ENCODE measurements at places on chromosomes 2 and 18.

GRCh38 chr18:78612318-78612717 lies 367.3 kb upstream of the SALL3 start:
- no peak for DNase-seq

DNA sequence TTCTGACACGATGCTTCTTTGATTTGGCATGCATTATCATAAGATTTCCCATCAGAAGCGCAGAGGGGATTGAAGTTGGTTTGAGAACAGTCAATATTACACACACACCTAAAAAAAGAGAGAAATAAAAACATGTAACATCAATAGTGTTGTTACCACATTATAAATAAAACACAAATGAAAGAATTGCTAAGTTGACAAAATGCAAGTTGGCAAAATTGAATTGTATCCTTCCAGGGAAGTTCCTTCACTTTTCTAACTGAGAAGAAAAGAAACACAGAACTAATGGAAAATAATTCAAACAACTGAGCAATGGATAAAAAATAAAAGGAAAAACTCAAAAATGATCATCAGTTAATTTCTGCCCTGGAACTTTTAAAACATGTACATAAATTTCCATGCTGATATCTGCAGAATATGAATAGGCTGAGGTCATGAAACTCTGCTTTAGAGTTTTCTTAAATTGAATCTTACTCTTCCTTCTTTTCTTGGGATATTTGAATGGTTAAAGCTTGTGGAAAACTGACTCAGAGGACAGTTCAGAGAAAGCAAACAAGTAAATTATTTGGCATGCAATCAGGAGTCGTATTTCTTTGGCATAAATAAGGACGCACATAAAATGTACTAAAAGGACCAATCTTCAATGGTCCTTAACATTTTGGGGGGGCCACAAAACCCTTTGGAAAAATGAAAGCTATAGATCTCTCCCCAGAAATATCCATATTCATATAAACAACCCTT lies 152.4 kb upstream of the CAVIN2 start:
- no peak for DNase-seq

GRCh38 chr2:146576339-146577111 lies 1268.3 kb upstream of the ACVR2A start:
- no peak for DNase-seq

- no peak for DNase-seq
Observed at GRCh38 chr2:46461709-46462171, 17.6 kb upstream of the TMEM247 start.

GRCh38 chr2:226623587-226624368 lies 175.8 kb downstream of the IRS1 start:
- DNase-seq, result no peak

- no peak for DNase-seq
Observed at GRCh38 chr2:176567361-176567760, 298.1 kb downstream of the MTX2 start.

DNA sequence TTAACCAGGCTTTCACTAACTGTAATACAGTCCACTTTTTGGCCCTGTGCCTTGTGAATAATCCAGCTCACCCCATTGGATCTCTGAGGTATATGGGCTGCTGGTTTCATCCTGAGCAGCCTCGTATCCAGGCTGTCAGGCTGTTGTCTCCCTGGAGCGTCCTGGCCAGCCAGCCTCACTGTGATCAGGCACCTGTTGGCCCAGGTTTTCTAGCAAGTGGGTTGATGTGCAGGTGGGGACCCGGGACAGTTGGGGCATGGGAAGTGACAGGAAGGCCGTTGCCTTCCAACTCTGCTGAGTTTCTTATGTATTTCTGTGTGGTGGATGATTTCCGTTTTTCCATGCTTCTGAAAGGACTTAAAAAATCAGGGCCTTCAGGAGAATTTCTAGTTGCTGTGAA lies 132.4 kb downstream of the ACOXL start:
- DNase-seq, result no peak

- no peak for DNase-seq
Observed at GRCh38 chr2:192004188-192004963, 157.5 kb upstream of the CAVIN2 start.

GRCh38 chr2:145984580-145984979 lies 1464.7 kb upstream of the ZEB2 start:
- no peak for DNase-seq

- DNase-seq, result no peak
Observed at GRCh38 chr18:42801706-42802105, 313.8 kb downstream of the RIT2 start.

- no peak for DNase-seq
Observed at GRCh38 chr2:96167407-96168013, 22.3 kb upstream of the DUSP2 start.

DNA sequence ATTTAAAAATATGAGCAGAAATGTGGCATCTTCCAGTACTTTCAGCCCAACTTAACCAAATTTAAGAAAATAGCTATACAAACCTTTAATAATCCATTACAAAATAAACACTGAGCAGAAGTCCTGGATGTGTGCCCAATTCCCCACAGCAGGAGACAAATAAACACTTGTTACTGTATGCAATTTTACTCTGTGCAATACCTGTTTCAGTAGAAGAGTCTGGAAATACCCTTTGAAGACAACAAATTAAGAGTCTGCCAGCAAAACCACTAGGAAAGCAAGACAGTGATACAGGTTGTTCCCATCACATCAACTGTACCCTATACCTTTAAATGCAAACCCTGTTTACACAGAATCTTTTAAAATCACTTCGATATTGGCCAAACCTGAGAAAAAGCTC lies 41.4 kb upstream of the RNU4ATAC start:
- DNase-seq, result no peak

DNA sequence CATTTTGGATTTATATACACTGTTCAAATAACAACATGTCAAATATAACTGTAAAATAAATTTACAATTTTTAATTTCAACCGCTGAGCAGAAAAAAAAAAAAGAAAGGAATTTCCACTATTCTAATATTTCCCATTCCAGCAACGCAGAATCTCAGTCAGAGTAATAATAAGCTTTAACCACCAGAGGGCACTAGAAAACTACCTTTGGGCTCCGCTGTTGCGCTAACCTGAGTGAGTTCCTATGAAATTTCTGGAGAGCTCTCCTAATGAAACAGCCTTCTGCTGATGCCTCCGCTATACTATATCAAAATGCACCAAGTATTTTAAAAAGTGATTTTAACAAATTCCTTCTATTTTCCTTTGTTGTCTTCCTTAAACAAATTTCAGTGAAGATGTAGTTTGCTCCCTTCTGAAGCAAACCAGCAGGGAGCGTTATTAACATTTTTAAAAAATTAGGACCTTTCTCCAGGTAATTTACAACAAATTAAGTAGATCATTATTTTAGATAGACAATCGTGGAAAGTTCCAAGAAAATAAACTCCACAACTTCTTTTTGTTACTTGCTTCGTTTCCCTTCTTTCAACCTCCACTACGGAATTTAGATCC lies 23.0 kb downstream of the ERMN start:
- peak; percentile 49 for DNase-seq

- no peak for DNase-seq
Observed at GRCh38 chr2:73503992-73504570, 118.4 kb downstream of the ALMS1 start.

GRCh38 chr2:144645083-144645778 lies 125.3 kb upstream of the ZEB2 start:
- DNase-seq, result no peak

- DNase-seq, result no peak
Observed at GRCh38 chr2:43531251-43531650, 64.6 kb downstream of the THADA start.
